ENCODE measurements at places on chromosomes 3 and 15.
A peak's percentile ranks its signal among the peaks of the same experiment; 100 is the strongest.

- no peak for DNase-seq
Observed at GRCh38 chr15:89149501-89150101, 61.3 kb downstream of the ABHD2 start.

- peak; percentile 94 for DNase-seq
Observed at GRCh38 chr15:78241017-78241416, 6.7 kb upstream of the ACSBG1 start.

- DNase-seq: no peak
Observed at GRCh38 chr15:92909136-92909781, 9.1 kb downstream of the CHD2 start.

DNA sequence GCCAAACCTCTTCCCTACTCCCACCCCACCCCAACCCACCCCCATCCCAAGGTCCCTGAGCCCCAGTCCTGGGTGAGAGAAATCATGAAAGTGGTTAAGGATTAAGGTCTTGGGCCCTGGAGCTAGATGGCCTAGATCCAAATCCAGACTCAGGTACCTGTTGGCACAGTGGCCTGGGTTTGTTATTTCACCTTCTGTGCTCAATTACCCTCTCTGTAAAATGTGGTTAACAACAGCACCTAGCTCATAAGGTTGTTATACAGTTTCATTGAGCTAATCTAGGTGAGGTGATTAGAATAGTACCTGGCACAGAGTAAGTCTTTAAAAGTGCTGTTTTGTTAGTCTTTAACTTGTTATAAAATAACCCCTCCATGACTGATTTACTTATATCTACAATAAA, 6.4 kb upstream of the SNUPN start:
- no peak for DNase-seq

DNA sequence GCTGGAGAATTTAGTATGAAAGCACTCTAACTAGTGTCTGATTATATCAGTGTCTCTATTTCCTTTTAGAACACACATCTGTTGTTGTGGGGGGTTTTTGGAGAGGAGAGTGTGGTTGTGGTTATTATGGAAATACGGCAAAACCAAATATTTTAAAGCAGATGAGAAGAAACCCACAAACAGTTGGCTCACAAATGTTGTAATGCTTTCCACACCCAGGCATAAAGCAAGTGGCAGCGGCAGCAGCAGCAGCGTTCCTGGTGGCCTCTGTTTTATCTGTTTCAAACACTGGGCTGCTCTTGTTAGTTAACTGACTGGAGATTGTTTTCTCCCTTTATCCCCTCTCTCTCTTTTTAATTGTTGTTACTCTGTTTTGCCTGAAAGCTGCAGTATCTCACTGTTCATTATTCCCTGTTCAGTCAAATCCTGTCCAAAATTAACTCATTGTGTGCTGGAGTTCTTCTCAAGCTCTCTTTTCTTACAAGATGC, 1045.5 kb upstream of the NR2F2 start:
- no peak for DNase-seq

- no peak for DNase-seq
Observed at GRCh38 chr3:177837951-177838655, 640.8 kb upstream of the TBL1XR1 start.

DNA sequence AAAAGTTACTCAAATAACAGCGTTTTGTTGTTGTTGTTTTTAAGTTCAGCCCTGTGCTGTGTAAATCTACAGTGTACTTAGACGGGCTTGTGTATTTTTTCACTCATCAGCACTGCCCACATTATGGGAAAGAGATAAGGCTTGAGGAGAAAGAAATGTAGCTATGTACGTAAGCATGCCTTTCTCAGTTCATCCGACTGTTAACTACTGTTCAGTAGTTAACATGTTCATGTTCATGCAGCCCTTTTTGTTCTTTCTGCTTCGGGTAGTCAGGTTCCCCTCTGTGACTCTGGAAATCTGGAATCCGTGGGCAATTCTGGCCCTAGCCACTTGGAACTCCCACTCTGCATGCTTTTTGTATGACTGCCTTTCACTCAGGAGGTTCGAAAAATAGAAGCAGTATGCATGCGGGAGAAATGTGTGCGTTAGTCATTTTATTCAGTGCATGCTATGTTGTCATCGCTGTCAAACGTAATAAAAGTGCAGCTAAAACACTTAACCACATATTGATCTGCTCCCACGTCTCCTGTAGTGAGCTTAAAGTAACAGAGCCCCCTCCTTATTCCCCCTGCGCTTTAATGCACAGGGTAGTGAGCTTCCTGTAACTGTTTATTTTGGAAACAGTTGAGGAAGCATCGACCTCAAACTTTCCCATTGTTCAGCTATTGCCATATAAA, 283.1 kb upstream of the NR2F2 start:
- no peak for DNase-seq

- DNase-seq: no peak
Observed at GRCh38 chr3:16318176-16318575, 53.2 kb downstream of the OXNAD1 start.

All from H7 (cell line).